ENCODE measurements at places on chromosomes 3 and 15. TPM values are rescaled to one million over a fixed set of nuclear protein-coding genes. Genes with fewer than 3 reads are reported as not detected.

- DNase-seq: peak; percentile 97
Measured at GRCh38 chr15:78540141-78540870, at the start of gene PSMA4. TSS of gene PSMA4 (plus strand) at chr15:78540444. CDS start at chr15:78541928, 1,484 bp downstream.

DNA sequence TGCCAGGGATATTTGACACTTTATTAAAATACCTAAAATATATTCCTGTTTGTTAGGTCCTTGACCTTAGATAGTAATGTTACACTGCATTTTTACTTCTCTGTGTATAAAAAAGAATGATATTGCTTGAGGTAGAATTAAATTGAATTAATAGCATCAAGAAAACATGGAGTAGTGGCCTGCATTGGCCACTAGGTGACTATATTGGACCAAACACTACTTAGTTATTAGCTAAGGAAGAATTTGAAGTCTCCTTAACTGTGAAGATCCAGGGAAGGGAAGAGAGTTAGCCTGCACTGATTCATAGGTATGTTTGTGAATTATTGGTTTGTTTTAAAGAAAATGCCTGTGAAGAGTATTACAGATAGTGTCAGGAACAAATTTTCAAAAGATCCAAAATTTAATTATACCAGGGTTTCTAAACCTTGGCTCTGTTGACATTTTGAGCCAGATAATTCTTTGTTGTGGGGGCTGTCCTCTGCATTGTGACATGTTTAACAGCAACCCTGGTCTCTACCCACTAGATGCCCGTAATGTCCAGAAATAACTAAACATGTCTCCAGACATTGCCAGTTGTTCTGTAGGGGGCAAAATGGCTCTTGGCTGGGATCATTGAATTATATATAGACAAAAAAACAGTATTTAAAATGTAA, 103.6 kb upstream of the THSD4 start:
- DNase-seq: no peak

DNA sequence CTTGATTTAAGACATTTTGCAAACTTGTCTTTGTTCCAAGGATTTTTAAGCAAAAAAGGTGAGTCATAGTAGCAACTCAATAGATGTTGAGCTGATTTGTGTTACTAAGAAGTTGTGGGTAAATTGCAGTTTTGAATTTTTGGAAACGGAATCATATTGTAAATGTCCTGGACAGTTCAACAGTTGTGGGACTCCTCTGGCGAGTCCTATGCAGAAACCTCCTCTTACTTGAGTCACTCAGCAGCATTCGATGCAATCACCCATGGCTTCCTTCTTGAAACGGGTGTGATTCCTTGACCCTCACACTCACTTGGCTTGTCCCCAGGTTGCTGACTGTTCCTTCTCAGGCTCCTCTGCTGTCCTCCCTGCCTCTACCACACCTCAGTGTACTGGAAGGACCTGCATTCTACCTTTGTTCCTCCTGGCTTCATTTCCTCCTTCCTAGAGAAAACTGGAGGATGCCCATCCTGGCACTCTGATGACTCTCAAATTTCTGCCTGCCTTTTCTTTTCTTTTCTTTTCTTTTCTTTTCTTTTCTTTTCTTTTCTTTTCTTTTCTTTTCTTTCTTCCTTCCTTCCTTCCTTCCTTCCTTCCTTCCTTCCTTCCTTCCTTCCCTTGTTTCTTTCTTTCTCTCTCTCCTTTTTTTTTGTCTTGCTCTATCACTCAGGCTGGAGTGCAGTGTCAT, 52.8 kb upstream of the DGKG start:
- no peak for DNase-seq

GRCh38 chr3:158213461-158213860, 103.6 kb downstream of the RSRC1 start:
- DNase-seq: no peak

DNA sequence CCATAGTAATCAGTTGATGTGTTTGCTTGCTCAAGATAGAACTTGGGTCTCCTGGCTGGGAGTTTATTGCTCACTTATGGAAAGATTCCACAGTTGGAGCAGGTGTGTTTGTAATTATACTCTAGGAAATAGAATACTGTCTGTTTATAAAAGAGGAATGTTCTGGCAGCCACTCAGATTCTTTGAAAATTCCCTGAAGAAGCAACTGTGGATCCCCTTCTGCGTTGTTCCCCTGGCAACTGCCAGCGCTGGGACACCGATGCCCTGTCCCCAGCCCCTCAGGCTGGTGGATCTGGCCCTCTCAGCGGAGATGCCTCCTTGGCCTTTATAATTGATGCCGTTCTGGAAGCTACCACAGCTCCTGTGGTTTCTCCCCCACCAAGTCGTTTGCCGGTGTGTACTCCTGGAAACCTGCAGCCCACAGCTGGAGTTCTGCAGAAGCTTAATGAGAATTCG, 225.9 kb downstream of the ITPR1 start:
- DNase-seq: peak; percentile 52

DNA sequence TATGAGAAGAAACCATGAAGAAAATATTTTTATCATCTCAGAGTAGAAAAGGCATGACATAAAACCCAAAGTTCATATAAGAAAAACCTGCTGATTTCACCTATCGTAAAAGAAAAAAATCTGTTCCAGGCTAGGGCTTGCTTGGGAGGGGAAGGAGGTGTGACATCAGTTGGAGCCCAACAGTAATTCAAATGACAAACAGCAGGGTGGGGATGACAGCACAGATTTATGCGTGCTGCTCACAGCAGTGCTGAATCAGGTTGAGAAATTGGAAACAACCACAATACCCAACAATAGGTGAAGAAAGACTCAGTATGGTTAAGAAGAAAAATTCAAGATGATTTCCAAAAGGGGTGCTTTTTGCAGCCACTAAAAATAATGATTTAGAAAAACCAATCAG, 172.4 kb downstream of the PDE8A start:
- peak; percentile 42 for DNase-seq

Gene SH2D7
- total RNA-seq: not detected

Gene KLHL40
- total RNA-seq: not detected

Gene TMEM207
- total RNA-seq: not detected

- no peak for DNase-seq
Measured at GRCh38 chr3:157100608-157101396, 59.1 kb downstream of the CCNL1 start.

DNA sequence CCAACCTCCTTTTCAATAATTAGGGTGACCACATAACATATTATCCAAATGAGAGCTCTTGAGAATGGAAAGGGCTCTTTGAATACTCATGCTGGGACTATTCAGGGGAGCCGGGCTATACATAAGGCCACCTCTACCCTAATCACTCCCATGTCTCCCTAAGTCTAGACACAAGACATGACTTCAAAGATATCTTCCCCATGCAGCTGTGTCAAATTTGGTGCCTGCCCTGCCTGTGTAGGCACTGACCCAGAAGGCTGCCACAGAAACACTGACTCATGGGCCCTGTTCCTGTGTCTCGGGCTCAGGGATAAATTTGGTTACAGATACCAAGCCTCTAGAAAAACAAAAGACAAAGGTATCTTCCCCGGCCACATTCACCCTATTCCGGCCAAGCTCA, 70.3 kb downstream of the MYLK start:
- no peak for DNase-seq

Gene RAD51
- 1.1 TPM for total RNA-seq

- no peak for DNase-seq
Measured at GRCh38 chr3:99402755-99403154, 235.6 kb upstream of the COL8A1 start.

GRCh38 chr15:101207867-101208288, 44.0 kb downstream of the CHSY1 start:
- no peak for DNase-seq

- DNase-seq: no peak
Measured at GRCh38 chr15:73142802-73143762, 90.8 kb downstream of the NEO1 start.

DNA sequence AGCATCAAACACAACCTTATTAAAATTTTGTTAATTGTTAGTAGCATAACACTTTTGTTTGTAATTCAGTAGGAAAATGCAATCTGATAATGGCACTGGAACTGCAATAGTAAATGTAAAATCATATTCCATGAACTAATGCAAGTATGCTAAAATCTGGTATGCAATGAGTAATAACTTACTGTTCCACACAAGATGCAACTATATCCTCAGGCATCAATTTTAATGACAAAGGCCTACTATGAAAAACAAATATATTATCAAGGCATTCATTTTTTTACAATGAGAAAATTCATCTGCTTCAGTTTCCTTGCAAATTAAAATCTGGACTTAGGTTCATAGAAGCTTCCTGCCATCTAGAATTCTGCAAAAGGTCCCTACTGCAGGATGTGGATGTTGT, 1.4 kb upstream of the NSMCE3 start:
- peak; percentile 6 for DNase-seq

- peak; percentile 91 for DNase-seq
Measured at GRCh38 chr15:92803852-92804609, 96.1 kb upstream of the CHD2 start.

- DNase-seq: no peak
Measured at GRCh38 chr3:149604125-149604875, 53.5 kb downstream of the WWTR1 start.

DNA sequence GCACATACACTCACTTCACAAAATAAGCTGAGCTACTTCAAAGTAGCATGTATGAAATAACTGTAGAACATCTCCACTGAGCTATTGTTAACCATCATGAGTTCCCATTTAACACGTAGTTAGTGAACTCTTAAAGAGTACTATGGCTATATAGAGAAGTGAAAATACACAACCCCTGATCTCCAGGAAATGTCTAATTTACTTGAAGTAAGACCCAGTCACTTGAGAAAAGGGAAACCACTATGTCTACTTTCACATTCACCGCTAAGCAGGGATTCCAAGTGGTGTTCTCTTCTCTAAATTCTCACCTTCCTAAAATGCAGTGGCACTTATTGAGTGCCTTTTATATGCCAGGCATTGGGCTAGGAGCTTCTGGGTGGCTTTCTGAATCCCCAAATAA, 35.0 kb upstream of the COLQ start:
- DNase-seq: no peak

Gene ANKRD34C
- not detected for total RNA-seq

Gene CAMKV
- total RNA-seq: 0.16 TPM

GRCh38 chr3:143650827-143651226, 197.4 kb downstream of the SLC9A9 start:
- DNase-seq: no peak

Gene PHLDB2
- total RNA-seq: 85.6 TPM

DNA sequence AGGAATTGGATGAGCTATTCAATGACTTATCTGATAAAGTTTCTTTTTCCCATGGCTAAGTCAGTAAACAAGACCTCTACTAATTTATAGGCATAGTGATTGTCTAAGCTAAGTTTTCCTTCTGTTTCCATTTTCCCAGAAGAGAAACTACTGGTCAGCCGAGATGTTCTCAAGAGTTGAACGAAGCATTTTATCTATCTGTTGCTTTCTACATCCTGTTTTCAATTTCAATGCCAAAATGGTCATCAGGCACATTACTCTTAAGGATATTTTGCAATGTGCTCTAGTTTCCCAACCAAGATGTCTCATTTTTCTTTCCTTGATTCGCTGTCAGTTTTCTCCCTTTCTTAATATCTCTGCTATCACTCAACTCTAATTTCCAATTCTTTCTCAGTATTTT, 228.7 kb downstream of the MBNL1 start:
- no peak for DNase-seq

GRCh38 chr3:159831466-159831865, 157.2 kb upstream of the IL12A start:
- DNase-seq: no peak

Gene PPM1L
- 13.8 TPM for total RNA-seq

DNA sequence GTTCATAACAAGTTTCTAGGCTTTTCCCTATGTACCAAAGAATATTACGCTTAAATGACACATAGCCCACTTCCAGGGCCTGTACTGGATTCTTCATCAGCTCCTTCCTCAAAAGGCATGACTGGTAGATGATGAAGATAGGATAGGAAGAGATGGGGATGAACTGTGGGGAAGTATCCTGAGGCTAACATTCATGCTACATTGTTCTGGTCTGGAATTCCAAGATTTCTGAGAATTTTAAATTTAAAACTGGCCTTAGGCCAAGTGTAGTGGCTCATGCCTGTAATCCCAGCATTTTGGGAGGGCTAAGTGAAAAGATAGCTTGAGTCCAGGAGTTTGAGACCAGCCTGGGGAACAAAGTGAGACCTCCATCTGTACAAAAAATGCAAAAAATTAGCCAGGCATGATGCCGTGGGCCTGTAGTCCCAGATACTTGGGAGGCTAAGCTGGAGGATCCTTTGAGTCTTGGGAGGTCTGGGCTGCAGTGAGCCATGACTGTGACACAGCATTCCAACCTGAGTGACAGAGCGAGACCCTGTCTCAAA, 160.1 kb upstream of the PLAAT1 start:
- peak; percentile 15 for DNase-seq

- DNase-seq: no peak
Measured at GRCh38 chr3:126911162-126912026, 71.5 kb upstream of the PLXNA1 start.

- peak; percentile 57 for DNase-seq
Measured at GRCh38 chr3:172040981-172041963, 1.9 kb downstream of the FNDC3B start.

Gene B2M
- total RNA-seq: 1,898 TPM

- DNase-seq: no peak
Measured at GRCh38 chr15:38267421-38268022, 14.9 kb downstream of the SPRED1 start.

GRCh38 chr15:89171136-89172072, 50.0 kb downstream of the RLBP1 start:
- DNase-seq: peak; percentile 66

DNA sequence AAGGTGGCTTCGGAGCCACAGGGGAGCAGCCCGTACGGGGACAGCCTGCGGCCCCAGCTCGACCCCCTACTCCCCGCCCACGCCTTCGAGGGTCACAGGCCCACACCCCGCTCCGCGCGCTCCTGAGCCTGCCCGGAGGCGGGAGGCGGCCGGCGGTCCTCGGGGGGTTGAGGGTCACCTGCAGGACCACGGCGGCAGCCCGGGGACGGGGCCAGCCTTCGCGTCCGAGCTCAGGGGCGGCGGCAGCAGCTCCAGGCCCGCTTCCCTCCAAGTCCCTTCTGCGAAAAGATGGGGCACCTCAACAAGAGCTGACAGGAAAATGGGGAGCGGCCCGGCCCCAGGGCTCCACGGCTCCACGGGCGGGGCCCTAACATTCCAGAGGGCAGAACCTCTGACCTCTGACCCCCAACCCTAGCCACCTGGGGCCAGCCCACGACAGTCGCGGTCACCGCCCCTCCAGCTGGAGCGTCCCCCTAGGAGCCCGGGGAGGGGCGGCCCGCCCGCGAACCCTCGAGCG, 428 bp downstream of the LYSMD4 start:
- peak; percentile 48 for DNase-seq

GRCh38 chr15:82999905-83000671, 11.4 kb downstream of the C15orf40 start:
- DNase-seq: peak; percentile 77

GRCh38 chr3:194761384-194761783, 75.7 kb downstream of the FAM43A start:
- DNase-seq: peak; percentile 89
